ENCODE measurements at places on chromosomes 5 and 9.

DNA sequence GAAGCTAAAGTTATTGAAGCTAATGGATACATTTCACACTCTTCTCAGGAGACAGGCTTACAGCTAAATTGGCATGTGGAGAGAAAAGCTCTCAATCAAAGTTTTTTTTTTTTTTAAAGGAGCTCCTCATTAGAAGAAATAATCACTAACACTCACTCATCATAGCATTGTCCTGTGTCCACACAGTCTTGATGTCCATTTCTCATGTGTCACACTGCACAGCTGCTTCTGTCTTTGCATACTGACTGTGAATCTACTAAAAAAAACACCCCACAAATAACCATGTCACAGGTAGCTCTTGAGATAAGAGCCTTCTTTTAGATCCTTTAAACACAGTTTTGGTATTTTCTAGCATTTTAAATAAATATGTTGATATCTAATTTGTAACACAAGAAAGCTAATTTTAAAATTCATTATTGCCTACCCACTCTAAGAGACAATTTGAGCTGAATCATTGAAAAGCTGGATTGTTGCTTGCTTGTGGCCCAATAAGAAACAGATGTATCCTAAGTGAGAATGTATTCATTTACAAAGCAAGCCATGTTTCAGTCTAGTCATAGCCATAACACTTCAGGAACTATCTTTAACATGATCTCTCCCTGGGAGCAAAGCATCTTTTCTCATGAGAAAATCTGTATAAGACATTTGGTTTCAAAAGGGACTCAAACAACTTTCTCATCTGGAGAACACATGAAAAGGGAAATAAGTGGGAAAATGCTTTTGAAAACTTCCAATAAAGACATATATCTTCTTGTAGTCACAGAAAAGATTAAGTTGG is 48.1 kb upstream of the PCSK1 start:
- no peak for ATAC-seq

- ATAC-seq, result no peak
These were observed 18.1 kb upstream of the CLK4 start for GRCh38 chr5:178644826-178645545.

DNA sequence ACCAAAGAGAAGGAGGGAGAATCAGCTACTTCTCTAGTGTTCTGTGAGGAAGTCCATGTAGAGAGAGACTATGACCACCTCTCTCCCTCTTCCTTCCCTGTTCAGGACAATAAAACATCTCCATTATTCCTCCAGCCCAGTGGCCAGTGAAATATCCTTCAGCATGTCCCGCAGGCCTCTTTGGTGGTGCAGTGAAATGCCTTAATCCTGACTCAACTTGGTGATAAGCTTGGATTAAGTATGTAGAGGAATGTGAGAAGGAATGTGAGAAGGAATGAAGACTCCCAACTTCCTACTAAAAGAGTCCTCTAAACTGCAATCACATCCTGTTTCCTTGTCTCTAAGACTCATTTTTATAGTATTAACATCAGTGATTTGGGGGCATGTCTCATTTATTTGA is 167.3 kb downstream of the TRPM3 start:
- peak; percentile 97 for ATAC-seq

GRCh38 chr5:164753434-164753833 is 1248.0 kb downstream of the MAT2B start:
- no peak for ATAC-seq

DNA sequence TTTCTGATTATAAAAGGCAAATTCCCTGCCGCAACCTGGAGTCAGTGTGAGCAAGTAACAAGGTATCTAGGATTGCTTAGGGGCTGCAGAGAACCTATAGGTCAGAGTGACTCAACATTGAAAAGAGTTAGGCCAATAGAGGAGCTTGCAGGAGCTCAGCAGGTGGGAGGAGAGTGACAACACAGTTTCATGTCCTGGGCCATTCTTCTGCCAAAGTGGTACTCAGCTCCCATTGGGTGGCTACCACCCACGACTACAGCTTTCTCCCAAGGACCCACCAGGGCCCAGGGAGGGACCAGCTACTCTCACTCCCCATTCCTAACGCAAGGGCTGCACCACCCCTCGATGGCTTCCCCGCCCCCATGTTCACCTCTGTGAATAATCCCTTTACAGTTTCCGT is 86.7 kb upstream of the SPATA31C2 start:
- no peak for ATAC-seq

- ATAC-seq, result no peak
These were observed 124.4 kb downstream of the PIK3R1 start for GRCh38 chr5:68339921-68340321.

GRCh38 chr5:88426441-88426840 is 157.8 kb upstream of the TMEM161B start:
- no peak for ATAC-seq

GRCh38 chr5:171581781-171582180 is 162.3 kb downstream of the FGF18 start:
- ATAC-seq, result no peak

- no peak for ATAC-seq
These were observed 82.9 kb downstream of the TMEM252 start for GRCh38 chr9:68457803-68458202.

- no peak for ATAC-seq
These were observed 457.6 kb downstream of the PLK2 start for GRCh38 chr5:58002323-58002722.

- no peak for ATAC-seq
These were observed 8.9 kb downstream of the RABGAP1 start for GRCh38 chr9:122949696-122950095.

DNA sequence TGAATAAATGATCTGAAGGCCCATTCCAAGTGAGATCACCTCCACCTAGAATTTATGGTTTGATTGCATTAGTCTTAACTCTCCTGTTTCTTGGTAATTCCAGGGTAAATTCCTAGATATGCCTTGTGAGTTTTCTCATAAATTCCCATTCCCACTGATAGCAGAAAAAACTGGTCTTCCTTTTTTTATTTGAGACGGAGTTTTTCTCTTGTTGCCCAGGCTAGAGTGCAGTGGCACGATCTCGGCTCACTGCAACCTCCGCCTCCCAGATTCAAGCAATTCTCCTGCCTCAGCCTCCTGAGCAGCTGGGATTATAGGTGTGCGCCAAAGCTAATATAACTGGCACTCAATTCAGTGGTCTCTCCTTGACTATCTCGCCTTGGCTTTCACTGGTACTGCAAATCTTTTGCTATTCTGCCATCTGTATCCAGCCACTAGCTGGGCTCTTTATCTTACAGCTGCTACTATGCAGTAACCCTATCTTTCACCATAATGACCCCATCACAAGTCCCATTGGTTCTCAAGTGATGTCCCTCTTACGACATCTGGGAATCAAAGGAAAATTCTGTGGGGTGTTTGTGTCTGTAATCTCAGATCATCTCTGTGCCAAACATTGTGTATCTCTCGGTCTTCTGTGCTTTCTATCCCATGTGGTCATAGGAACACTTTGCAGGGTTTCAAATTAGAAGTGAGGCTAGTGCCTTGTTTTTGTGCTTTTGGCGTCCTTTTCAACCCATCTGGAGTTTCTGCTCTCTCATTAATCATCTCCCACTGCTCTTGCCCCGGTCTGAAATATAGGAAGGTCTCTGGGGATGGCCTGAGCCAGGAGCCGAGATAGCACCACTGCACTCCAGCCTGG is 14.4 kb downstream of the HNRNPK start:
- peak; percentile 32 for ATAC-seq

- no peak for ATAC-seq
These were observed 4.3 kb downstream of the SHC3 start for GRCh38 chr9:89174291-89174690.

GRCh38 chr5:620586-621180 is 8.5 kb downstream of the CEP72 start:
- ATAC-seq, result no peak

GRCh38 chr5:52867809-52868208 is 80.1 kb downstream of the ITGA1 start:
- ATAC-seq, result no peak

GRCh38 chr9:32782476-32783167 is 718 bp upstream of the TMEM215 start:
- ATAC-seq, result peak; percentile 36

GRCh38 chr9:133763272-133764183 is 25.4 kb upstream of the SARDH start:
- peak; percentile 47 for ATAC-seq

DNA sequence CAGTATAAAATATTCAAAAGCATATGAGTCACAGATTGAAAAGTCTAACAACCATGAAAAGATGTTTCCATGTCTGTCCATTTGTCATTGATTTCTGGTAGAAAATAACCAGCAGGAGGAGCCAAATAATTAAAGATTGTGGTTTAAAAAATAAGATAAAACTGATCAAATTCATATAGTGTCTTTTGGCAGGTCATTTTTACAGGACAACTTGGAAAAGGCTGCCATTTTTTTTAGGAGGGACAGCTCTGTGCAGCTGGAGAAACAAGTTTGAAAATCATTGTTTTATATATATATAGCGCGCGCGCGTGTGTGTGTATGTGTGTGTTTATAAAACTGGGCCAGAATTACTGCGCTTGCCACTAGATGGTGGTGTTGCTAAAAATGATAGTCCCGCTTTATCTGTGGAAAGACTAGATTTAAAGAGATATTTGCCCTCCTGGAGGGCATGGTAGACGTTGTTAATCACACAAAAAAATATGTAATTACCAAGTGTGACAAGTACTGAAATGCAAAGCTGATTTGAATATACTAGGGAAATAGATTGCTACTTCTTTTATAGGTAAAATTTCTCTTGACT is 1.3 kb upstream of the TRMO start:
- ATAC-seq, result peak; percentile 72

- ATAC-seq, result peak; percentile 21
These were observed 1.1 kb upstream of the FOXB2 start for GRCh38 chr9:77018058-77018968.

- no peak for ATAC-seq
These were observed 96.0 kb downstream of the LIX1 start for GRCh38 chr5:97046270-97046982.

GRCh38 chr5:151700296-151700695 is 13.6 kb upstream of the SPARC start:
- no peak for ATAC-seq

GRCh38 chr9:133823189-133824105 is 85.3 kb upstream of the SARDH start:
- ATAC-seq, result no peak

DNA sequence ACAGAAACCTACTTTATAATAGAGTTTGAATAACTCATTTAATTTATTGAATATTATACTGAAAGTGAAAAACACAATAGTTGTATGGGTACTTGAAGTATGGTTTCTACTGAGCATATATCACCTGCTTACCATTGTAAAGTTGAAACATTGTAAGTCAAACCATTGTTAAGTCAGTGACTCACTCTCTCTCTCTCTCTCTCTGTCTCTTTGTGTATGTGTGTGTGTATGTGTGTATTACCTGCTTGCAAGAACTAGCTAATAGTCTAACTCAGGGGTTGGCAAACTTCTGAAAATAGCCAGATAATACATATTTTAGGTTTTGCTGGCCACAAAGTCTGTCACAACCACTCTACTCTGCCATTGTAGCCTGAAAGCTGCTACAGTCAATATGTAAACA is 564.3 kb upstream of the ZNF608 start:
- ATAC-seq, result 0 out of 3 replicates have a peak, but pooled peaks have one; percentile 27

DNA sequence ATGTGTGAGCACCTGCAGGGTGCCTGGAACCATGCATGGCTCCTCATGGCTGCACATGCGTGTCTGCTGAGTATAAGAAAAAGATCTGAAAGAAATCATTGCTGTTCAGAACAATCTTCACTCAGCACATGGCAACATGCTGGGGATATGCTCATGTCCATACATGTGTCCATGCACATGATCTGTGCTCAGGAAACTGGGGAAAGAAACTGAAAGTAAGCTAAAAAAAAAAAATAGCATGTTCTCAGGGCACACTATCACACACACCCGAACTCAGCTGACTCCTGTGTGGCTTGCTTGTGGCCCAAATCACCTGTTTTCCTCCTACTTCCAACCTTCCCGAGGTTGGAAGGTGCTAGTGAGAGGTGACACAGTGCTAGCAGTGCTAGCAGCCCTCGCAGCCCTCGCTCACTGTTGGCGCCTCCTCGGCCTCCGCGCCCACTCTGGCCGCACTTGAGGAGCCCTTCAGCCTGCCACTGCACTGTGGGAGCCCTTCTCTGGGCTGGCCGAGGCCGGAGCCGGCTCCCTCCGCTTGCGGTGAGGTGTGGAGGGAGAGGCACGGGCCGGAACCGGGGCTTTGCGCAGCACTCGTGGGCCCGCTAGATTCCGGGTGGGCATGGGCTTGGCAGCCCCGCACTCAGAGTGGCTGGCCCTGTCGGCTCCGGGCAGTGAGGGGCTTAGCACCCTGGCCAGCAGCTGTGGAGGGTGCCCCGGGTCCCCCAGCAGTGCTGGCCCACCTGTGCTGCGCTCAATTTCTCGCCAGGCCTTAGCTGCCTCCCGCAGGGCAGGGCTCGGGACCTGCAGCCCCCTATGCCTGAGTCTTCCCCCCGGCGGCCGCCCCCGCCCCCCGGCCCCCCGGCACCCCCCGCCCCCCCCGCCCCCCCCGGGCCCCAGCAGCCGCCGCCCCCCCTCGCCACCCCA is 76.0 kb downstream of the GADD45G start:
- no peak for ATAC-seq

DNA sequence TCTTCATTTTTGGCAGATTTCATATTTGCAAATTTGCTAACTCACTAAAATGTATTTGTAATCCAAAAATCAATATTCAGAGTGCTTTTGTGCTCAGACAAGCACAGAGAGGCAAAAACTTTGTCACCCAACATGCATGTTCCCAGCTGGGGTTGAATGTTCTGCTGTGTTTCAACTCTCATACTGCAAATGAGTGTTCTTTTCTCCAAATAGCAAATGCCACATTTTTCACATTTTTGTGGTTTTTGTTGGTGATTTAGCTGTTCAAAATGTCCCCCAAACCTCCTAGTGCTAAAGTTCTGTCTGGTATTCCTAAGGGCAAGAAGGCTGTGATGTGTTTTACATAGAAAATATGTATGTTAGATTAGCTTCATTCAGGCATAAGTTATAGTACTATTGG is 87.3 kb upstream of the PCSK5 start:
- no peak for ATAC-seq

DNA sequence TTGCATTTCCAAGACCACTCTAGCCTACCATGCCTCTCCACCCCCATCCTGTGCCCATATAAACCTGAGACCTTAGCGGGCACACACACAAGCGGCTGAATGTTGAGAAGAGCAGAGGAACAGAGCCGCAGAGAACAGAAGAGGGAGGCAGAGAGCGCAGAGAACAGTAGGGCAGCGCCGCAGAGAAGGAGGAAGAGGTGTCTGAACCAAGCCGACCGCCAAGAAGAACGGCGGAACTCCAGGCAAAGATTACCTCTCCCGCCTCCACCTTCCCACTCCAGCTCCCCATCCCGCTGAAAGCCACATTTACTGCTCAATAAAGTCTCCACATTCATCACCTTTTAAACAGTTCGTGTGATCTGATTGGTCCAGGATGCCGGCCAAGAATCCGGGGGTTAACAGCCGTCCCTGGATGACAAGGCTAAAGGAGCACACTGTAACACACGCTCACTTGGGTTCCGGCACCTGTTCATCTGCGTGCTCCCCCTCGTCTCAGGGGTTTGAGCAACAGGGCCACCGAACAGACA is 33.2 kb downstream of the GRIN3A start:
- peak; percentile 57 for ATAC-seq

DNA sequence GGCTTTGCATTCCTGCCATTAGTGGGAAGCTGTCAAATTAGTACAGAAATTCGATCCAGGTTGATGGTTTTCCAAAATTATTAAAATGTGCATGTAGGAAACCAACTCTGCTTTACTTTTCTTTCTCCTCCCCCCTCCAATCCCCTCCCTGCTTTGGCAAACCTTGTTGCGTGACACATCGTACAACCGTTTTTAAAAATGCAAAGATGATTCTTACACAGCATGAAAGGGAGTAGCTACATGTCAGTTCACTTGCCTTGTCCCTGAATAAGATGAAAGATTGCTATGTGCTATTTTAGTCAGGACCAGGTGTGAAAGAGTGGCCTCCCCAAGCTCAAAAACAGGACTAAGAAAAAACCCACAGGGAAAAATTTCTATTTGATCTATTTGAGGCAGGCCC is 11.7 kb downstream of the SNCAIP start:
- ATAC-seq, result no peak
